ENCODE measurements at places on chromosomes 6 and 20.

- no peak for DNase-seq
Measured at GRCh38 chr6:131545317-131545716, 27.7 kb upstream of the ARG1 start.

GRCh38 chr20:8578161-8578865 lies 446.2 kb downstream of the PLCB1 start:
- DNase-seq: no peak

- no peak for DNase-seq
Measured at GRCh38 chr20:35319192-35319870, 27.1 kb upstream of the FAM83C start.

GRCh38 chr6:118843685-118844390 lies 50.1 kb upstream of the ASF1A start:
- no peak for DNase-seq

- DNase-seq: no peak
Measured at GRCh38 chr6:160742090-160742489, 40.0 kb downstream of the PLG start.

DNA sequence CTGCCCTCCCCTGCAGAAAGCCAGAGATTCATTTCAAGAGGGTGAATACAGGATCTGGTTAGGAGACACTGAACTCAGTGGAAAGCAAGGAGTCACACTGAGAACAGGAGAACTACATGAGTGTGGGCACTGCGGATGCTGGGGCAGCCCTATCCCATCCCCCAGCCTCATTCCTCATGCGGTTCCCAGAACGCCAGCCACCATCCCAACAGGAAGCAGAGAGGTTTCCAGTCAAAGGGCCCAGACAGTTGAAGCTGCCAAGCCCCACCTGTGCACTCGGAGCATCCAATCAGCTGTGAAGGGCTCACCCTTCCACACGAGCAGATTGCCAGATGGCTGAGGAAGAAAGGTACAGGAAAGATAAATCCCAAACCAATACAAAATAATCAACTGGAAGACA lies 50.7 kb upstream of the PRND start:
- no peak for DNase-seq

DNA sequence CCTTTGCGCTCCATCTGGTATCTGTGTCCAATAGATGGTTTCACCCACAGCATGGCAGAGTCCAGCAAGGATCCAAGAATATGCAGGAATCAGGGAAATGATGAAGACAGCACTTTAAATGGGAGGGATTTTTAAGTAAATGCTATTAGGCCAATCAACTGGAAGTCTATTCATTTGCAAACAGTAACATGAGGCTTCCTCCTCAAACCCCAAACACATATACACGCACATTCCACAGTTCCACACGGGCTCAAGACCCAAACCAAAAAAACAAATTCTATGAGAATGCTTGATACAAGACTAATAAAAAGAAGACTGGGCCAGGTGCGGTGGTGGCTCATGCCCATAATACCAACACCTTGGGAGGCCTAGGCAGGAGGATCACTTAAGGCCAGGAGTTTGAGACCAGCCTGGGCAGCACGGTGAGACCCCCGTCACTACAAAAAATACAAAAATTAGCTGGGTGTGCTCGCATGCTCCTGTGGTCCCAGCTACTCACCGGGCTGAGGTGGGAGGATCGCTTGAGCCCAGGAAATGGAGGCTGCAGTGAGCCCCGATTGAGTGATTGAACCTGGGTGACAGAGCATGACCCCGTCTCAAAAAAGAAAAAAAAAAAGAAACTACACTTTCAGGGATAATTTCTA lies 21.9 kb upstream of the TFAP2C start:
- DNase-seq: no peak

- DNase-seq: no peak
Measured at GRCh38 chr6:142954844-142955243, 9.9 kb upstream of the HIVEP2 start.

All from right renal cortex interstitium (tissue), 3 donors.